CD4-positive, alpha-beta T cell treated with Interleukin-17A for 4 hours (primary cell): ENCODE measurements at places on chromosomes 3 and 15.

DNA sequence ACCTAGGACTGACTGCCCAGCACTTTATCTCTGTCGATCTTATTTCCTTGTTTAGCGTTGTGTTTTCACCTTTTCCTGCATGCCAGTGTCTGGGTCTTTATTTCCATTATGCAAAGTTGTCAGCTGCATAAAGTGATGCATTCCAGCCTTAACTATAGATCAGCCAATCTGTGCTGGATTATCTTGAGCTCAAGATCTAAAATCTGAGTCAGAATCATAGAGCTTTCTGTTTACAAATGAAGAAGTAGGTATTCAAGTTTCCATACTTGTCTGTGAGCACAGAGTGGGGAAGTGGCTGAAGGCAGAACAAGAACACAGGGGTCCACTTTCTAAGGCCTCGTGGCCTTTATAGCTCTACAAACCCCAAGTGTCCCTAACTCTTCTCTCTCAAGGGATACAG is 82.4 kb upstream of the PLCL2 start:
- DNase-seq = no peak

- no peak for DNase-seq
Observed at GRCh38 chr3:23444386-23444785, 241.3 kb downstream of the UBE2E2 start.

DNA sequence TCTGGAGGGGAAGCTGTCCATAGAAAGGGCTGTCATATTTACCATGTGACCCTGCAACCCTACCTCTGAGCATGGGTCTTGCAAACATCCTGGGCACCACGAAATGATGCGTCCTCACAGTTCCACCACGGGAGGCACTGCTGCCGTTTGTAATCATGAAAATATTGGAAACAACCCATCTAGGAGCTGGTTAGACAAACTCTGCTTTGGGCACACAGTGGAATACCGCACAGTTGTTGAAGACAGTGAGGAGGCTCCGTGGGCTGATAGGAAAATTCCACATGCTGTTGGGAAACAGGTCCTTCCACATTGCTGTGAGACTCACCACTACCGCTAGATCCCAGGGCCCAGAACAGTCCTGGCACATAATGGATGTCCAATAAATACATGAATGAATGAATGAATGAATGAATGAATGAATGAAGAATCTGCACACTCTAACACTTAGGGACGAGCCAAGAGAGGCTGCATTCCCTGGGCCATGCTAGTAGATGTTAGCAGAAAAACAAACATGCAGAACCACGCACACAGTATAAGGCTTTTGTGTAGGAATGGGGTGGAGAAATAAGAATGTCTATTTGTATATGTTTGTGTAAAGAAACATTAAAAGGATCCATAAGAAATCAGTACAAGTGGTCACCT is 40.6 kb downstream of the TPRA1 start:
- no peak for DNase-seq

DNA sequence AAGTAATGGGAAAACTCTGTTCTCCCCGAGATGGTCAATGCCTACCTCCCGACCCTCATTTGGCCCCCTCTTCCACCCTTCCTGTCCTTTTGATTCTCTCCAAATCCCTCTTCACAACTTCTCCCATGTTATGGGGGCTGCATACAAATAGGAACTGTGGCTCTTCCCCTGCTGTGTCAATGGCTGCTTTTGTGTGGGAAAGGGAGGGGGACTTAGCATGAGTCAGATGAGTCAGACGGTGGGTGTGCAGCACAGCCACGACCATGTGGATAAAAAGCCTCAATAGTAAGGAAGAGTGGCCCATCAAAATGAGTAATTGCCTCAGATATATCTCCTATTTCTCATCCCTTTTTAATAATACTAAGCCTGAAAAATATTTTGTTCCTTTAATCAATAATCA is 31.9 kb downstream of the SPATA16 start:
- DNase-seq = no peak

DNA sequence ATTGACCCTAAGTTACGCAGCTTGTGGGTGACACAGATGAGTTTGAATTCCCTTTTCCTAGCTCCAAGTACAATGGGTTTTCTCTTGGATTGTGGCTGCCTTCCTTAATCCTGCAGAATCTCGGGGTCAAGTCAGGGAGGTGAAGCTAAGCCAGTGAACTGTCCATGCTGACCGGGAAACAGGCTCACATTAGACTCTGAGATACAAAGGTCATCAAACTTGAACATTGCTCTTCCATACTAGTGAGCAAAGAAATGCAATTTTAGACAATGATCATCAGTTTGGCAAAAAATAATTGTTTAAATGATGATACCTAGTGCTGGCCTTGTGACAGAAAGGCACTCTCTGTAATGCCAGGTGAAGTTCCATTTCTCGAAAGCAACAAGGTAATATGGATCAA is 31.6 kb downstream of the SLC6A1 start:
- no peak for DNase-seq

GRCh38 chr3:45635475-45636256 is 41.1 kb downstream of the LIMD1 start:
- no peak for DNase-seq

GRCh38 chr3:42801784-42802183 is 2.5 kb downstream of the HIGD1A start:
- no peak for DNase-seq

DNA sequence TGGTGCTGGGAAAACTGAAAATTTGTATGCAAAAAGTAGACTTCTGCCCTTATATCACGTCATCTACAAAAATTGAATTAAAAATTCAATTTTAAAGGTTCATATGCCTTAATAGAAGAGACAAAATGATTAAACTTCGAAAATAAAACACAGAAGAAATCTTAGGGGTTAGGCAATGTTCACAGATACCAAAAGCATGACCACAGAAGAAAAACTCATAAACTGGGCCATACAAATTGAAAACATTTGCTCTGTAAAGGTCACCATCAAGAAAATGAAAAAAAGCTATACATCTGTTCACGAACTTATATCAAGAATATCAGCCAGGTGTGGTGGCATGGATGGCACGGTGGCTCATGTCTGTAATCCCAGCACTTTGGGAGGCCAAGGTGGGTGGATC is 245.1 kb downstream of the PCCB start:
- no peak for DNase-seq

DNA sequence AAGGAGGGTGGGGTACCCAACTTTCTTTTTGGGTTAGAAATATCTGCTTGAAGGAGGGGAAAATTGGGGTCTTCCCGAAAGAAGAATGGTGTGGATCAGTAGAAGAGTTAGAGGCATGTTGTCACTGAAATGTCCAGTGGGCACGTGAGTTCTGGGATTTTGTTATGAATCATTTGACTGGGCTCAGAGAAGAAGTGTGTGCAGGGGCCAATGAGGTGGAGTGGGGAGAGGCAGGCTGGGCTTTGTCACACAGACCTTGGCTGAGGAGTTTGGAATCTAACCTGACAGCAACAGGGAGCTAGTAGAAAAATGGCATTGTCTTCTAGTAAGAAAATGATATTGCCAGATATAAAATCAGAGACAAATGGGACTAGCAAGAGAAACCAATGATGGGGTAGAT is 436.8 kb downstream of the MFSD1 start:
- no peak for DNase-seq

DNA sequence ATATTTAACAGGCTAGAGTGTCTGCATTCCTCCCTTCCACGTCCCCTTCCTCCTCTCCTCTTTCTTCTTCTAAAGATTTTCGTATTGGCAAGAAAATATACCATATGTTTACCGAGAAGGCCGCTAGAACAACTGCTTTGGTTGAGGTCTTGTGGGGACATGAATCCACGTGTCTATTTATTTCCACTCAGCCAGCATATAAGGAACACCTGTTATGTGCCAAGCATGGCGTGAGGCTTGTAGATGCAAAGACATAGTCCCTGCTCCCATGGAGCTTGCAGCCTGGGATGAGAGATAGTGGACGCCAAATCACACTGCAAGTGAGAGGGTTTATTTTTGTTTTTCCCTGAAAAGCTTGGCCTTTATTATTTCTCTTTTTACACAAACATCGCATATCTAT is 57.1 kb downstream of the SLC7A14 start:
- DNase-seq = no peak

DNA sequence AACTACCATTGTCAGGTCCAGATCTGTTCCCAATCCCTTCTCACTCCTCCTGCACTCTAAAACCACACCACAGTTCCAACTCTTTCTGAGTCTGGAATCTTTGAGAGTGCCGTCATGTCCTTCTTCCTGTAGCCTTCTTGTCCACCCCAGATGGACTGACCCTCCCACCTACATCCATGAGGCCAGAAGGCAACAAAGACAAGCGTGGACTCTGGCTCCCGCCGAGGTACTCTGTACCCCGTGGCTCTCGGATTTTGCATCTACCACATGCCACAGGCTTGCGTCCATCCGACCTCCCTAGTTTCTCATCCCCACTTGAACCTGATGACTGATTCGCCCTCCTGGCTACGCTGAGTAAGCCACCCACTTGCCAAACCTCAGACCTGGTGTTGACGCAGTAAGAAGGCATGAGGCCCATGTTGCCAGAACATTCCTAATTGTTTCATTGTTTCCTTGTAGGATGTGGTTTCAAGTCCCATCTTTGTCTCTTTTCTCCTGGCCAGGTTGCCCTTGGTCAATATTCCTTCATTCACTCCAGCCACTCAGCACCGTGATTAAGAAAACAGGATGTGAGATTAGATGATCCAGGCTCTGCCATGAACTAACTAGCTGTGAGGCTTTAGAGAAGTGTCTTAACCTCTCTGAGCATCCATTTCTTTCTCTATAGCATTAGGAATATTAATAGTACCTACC is 1.1 kb upstream of the ZBTB38 start:
- no peak for DNase-seq

DNA sequence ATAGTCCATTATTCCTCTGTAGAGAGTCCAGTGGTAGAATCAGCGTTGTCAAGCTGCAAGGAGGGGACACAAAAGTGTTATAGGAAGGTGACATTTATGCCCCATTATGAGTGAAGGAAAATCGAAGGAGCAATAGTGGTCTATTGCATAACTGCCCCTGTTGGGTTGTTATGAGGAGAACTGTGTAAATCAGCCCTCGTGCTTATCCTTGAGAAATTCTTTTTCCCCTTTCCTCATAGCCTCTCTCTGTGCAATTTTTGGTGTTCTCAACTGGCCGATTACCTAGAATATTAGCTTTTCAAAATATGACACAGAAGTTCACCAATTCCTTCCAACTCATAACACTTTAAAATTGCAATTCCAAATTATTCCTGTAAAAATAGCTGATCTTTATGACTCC is 286.6 kb downstream of the RBMS3 start:
- DNase-seq = no peak

DNA sequence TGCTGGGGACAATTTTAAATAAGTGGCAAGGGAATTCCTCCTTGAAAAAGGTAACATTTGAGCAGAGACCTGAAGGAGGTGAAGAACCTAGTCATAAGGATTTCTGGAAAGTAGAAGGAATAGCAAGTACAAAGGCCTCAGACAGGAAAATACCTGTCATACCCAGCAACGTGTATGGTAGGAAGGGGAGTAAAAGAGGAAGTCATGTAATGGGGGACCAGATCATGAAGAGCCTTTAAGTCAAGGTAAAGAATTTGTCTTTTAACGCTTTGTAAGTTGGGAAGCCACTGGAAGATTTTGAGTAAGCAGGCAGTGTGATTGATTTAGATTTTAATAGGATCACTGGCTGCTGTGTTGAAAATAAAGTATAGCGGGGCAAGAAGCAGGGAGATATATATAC is 43.4 kb upstream of the FAH start:
- no peak for DNase-seq
